ENCODE measurements at places on chromosomes 5 and 9. TPM values are rescaled to one million over a fixed set of nuclear protein-coding genes. Genes with fewer than 3 reads are reported as not detected.
A peak's percentile ranks its signal among the peaks of the same experiment; 100 is the strongest.

- DNase-seq: no peak
Measured at GRCh38 chr5:36252722-36253365, 11.1 kb upstream of the NADK2 start.

DNA sequence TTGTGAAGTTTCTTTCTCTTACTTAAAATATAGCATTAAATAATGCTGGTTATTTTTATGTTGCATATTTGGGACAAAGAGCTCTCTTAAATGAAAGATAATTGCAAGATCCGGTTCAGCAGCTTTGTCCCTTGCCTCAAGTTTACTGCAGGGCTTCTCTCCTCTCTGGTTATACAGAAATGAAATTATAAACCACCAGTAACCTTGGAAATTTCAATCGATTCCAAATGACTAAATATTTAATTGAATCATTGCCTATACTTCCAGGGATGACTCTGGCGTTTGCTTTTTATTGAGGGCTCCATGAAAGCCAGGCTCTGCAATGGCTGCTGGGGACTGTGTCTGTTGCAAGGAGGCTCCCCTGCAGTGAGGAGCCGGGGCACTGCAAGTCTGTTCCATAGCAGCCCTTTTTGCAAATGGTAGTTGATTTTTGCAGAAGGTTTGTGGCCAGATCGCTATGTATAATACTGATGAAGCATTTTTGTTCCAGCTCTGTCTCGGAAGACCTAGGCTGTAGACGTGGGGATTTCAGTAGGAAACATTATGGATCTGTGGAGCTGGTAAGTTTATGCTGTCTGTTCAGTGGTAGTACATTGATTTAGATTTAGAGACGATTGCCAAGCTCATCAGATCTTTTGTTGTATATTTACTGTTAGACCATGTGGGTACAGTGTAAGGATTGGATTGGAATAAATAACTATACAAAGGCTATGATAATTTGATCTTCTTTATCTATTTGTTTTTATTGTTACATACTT is at the start of gene GARNL3:
Gene GARNL3, plus strand, starts transcription at position 313 of the 758 bp plus-strand sequence. Its CDS starts 104 bp downstream, at position 417.
- peak; percentile 37 for DNase-seq

DNA sequence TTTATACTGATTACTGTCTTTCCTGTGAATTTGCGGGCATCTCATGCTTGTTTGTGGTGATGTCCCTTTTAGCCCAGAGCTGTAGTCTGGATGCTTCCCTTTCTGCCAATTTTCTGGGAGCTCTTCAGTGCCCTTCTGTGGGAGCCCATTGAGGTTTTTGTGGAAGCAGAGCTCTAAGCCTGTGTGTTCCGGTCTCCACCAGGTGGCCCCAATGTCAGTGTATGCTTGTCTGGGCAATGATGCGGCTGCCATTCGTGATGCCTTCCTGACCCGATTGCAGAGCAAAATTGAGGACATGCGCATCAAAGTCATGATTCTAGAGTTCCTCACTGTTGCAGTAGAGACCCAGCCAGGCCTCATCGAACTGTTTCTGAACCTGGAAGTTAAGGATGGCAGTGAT is 35.1 kb downstream of the SH3GLB2 start:
- DNase-seq: no peak

DNA sequence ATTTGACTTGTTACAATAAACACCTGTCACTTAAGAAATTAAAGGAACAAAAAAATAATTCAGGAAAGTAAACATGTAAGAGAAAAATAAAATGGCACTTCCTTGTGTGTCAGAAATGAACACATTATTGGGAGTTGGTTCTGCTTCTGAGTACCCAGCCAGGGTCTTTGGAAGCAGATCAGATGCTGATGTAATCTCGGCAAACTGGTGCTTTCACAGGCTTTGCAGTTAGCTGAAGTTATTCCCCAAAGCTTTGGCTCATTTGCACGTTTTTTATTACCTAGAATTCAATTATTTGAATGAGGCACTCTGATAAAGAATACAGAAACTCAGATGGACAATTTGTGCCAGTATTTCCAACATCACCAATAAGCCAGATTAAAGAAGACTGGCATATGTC is 10.9 kb downstream of the CDH18 start:
- no peak for DNase-seq

- no peak for DNase-seq
Measured at GRCh38 chr5:96372726-96373380, 60.2 kb downstream of the PCSK1 start.

DNA sequence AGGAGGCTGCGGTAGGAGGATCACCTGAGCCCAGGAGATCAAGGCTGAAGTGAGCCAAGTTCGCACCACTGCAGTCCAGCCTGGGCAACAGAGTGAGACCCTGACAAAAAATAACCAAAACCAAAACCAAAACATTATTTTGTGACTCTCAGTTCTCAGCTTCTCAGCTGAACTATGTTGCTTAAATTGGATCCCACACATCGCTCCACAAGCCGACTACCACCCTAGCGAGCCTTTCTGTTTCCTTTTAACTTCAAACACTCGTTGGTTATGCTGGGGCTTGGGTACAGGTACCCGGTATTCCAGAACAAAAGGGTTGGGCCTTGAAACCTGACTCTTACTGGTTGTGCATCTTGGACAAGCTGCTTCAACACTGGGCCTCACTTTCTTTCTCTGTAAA is 3.8 kb upstream of the PTGS1 start:
- DNase-seq: no peak

GRCh38 chr5:54570916-54571315 is 53.4 kb downstream of the SNX18 start:
- DNase-seq: peak; percentile 32

GRCh38 chr5:143200781-143201398 is 202.6 kb downstream of the NR3C1 start:
- peak; percentile 69 for DNase-seq

DNA sequence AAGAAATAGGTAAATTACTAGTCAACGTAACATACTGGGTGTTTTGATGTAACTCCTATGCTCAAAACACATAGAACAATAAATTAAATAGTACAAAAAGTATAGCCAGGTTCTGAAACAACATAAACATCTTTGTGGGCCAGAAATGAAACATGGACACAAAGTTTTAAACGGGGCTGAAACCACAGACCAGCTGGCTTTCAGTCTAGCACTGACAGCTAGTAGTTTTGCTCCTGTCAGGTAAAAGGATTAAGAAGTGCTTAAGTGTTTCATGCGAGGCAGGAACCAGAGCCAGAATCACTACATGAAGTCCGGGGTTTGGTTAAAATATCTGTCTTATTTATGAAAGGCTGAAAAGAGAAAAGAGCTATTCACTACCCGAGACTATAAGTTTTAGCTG is 19.5 kb downstream of the DCAF10 start:
- no peak for DNase-seq

- DNase-seq: no peak
Measured at GRCh38 chr5:152547202-152547601, 142.1 kb upstream of the NMUR2 start.

TAS2R1 gene
- total RNA-seq: not detected

CRHBP gene
- total RNA-seq: 0.92 TPM

GARNL3 gene
- total RNA-seq: 17.3 TPM

SPARC gene
- total RNA-seq: 439 TPM

DENND1A gene
- total RNA-seq: 12.9 TPM

MAST4 gene
- total RNA-seq: 51.5 TPM

Data from left ventricle myocardium superior (tissue), 1 donor.